ENCODE measurements at places on chromosomes 11 and 22.
A peak's percentile ranks its signal among the peaks of the same experiment; 100 is the strongest.

DNA sequence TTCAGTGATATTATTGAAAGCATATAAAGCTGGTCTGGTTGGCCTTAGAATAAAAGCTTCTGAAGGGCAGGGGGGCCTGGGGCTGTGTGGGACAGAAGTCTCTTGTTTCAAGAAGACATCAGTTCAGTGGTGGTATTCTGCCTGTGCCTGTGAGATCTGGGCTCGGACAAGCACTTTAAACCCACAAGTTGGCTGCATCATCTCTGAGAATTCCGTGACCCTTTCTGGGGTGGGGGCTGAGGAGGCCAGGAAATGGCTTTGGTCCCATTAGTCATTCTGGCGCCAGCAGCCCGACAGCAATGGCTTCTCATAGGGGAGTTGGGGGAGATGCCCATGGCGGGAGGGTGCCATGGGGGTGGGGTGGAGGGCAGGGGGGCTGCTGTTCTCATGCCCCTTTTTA is 104.1 kb downstream of the PKNOX2 start:
- H3K27me3 ChIP-seq: peaks cover 58% of the 10 kb centered on the region
- no peak overlapping the region for H3K4me3 ChIP-seq
- H3K4me1 ChIP-seq: no peaks in the 10 kb centered on the region
- H3K27ac ChIP-seq: no peak overlapping the region
- DNase-seq: no peak

DNA sequence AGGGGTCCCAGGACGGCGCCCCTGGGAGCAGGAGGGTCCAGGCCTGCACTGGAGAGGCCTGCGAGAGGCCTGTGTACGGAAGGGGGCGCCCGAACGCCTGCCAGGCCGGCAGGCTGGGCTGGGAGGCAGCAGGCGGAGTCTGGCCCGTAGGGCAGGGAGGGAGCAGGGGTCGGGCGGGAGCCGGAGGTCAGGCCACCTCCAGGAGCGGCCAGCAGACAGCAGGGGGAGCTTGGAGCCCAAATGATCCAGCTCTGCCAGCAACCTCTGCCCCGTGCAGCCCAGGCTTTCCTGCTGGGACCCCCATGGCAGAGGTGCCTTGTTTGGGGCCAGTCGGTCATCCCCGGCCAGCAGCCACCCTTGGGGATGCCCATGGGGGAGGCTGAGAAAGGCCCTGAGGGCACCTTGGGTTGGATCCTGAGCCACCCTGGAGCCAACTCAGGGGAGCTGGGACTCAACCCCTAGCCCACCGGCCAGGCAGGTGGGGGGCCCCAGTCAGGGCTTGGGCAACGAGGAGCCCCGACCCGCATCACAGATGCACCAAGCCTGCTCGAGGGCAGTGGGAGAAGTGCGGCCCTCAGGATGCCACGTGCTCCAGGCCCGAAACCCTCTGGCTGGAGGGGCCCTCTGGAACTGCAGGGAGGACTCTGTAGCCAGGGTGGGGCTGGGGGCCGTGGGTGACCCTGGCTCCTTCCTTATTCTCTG is 9.6 kb upstream of the SYT8 start:
- no peaks in the 10 kb centered on the region for H3K4me1 ChIP-seq
- DNase-seq: no peak
- no peak overlapping the region for H3K4me3 ChIP-seq
- H3K27me3 ChIP-seq: peaks cover 28% of the 10 kb centered on the region
- H3K36me3 ChIP-seq: no peaks in the 10 kb centered on the region

GRCh38 chr11:47510209-47510608 is 42.7 kb downstream of the CELF1 start:
- H3K4me1 ChIP-seq: peaks cover 77% of the 10 kb centered on the region
- no peaks in the 10 kb centered on the region for H3K27me3 ChIP-seq
- H3K4me3 ChIP-seq: no peak overlapping the region
- H3K36me3 ChIP-seq: peaks cover 26% of the 10 kb centered on the region
- no peak overlapping the region for H3K27ac ChIP-seq

DNA sequence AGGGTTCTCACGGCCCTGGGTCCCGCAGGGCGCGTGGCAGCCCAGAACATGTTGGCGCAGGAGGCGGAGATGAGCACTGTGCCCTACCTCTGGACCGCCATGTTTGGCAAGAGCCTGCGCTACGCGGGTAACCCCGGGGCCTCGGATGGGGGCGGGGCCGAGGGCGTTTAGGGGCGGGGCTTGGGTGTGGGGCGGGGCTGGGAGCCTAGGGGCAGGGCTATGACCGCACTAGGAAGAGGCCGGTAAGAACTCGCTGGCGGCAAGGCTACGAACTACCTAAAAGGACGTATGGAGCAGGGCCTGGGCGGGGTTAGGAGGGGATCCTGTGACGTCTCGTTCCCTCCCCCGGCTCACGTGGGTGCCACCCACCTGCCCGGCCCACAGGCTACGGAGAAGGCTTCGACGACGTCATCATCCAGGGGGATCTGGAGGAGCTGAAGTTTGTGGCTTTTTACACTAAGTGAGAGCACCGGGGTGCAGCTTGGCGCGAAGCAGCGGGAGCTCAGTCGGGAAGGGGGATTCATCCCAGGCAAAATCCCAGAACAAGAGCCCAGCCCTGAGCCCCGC is 2.8 kb upstream of the LZTR1 start:
- peaks cover 37% of the 10 kb centered on the region for H3K4me1 ChIP-seq
- peak overlapping the region; percentile 24 for H3K27ac ChIP-seq
- H3K27me3 ChIP-seq: peaks cover 14% of the 10 kb centered on the region
- peak; percentile 80 for DNase-seq

DNA sequence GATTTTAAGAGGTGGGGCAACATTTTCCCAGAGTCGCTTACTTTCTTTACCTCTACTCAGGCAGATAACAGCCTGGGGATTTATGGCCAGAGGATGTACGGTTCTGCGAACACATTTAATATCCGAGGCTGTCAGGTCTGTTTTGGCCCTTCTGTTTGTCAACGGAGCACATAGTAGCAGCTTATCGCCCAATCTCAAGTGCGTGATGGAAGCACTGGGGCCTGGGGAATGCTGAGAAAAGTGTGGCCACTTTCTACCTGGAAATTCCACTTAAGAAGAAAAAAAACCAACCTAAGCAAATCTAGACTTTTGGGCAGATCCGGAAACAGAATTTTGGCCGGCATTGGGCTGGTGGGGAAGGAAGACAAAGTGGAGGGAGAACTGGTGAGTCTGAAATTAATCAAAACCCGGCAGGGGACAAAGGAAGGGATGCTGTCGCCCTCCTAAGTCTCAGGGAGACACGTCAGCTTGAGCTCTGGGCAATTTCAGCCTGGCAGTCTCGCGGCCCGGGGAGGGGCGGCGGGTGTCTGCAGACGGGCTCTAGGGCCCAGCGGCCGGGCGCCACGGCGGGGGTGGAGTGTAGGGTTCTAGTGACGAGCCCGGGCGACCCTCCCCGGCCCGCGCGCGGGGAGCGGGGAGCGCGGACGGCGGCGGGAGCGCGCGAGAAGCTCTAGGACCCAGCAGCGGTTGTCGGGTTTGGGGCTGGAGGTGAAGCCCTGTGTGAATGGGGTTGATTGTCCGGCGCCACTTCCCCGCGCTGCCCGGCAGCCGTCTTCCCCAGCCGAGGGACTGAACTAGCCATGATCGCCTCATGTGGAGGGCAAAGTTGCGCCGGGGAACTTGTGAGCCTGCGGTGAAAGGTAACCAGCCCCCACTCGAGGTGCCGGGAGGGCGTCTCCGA is at the start of gene AMOTL1:
TSS of gene AMOTL1 (plus strand) at position 656 of the 901 bp plus-strand sequence. CDS start at position 812, 156 bp downstream.
- peak within 1 kb of the TSS; percentile 63 for H3K27ac ChIP-seq
- DNase-seq: peak; percentile 65
- no peaks in the 10 kb centered on the region for H3K36me3 ChIP-seq
- H3K4me3 ChIP-seq: peak within 1 kb of the TSS; percentile 78
- peaks cover 21% of the 10 kb centered on the region for H3K27me3 ChIP-seq
- H3K4me1 ChIP-seq: peaks cover 19% of the 10 kb centered on the region

GRCh38 chr11:129815596-129816461 is at the start of gene TMEM45B:
TSS of gene TMEM45B (plus strand) at chr11:129815848. CDS start at chr11:129852483, 36,635 bp downstream.
- H3K4me1 ChIP-seq: peaks cover 56% of the 10 kb centered on the region
- peak within 1 kb of the TSS; percentile 95 for H3K27ac ChIP-seq
- H3K4me3 ChIP-seq: peak within 1 kb of the TSS; percentile 81

DNA sequence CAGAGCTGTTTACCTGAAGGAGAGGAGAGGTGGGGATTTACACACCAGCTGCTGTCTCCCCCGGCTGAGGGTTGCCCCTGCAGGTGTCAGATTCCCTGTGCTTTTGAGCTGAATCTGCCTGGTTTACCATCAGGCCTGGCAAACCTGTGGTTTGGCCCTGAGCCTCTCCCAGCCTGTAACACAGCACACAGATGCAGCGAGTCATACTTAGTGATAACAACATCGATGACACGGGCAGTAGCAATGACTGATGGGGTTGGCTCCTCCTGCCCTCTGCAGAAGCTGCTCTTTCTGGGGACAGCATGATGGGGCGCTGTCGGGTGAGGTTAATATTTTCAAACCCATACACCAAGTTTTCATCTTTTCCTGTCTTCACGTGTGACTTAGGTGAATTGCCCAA is 380.0 kb upstream of the B3GAT1 start:
- no peaks in the 10 kb centered on the region for H3K4me1 ChIP-seq
- no peak for DNase-seq
- H3K36me3 ChIP-seq: no peaks in the 10 kb centered on the region
- no peak overlapping the region for H3K4me3 ChIP-seq
- H3K27ac ChIP-seq: no peak overlapping the region
- H3K27me3 ChIP-seq: peaks cover 4% of the 10 kb centered on the region

DNA sequence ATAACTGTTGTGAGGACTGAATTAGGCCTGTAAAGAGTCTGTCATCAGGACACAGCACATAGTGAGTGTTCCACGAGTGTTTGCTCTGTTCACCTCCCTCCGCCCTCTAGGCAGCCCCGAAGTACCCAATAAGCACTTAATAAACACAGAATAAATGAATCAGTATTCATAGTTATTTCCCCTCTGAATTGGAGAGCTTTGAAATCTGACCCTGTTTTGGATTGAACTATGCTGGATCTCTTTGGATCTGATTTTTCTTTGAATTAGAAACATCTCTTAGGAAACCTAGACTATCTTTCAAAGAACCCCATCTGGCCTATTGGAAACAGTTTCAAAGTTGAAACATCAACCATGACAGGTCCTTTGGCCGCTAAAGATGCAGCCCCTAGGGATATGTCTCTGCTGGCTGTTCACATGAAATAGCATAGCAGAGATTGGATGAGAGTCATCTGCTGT is 615.5 kb downstream of the NTM start:
- no peak overlapping the region for H3K27ac ChIP-seq
- no peaks in the 10 kb centered on the region for H3K27me3 ChIP-seq
- no peak overlapping the region for H3K4me3 ChIP-seq
- H3K36me3 ChIP-seq: no peaks in the 10 kb centered on the region
- no peaks in the 10 kb centered on the region for H3K4me1 ChIP-seq

DNA sequence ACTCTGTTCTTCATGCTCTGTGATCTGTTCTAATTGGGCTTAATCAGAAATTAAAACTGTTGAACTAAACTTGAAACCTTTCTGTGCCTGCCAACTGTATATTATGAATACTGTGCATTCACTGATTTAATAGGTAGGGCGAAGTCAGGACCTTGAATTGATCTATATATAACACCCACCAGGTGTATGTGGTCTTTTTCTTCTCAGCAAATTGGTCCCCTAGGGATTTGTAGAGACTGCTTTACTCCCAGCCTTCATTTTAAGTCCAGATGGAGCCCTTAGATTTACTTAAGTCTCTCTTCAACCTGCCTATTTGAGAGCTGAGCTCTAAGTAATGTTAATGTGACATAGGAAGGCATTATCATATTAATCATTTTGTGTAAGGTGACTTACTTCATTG is 257.5 kb downstream of the TMEM135 start:
- no peaks in the 10 kb centered on the region for H3K27me3 ChIP-seq
- H3K27ac ChIP-seq: no peak overlapping the region

- peak; percentile 7 for DNase-seq
- H3K27ac ChIP-seq: no peak overlapping the region
- no peaks in the 10 kb centered on the region for H3K4me1 ChIP-seq
- H3K36me3 ChIP-seq: no peaks in the 10 kb centered on the region
- no peak overlapping the region for H3K4me3 ChIP-seq
- H3K27me3 ChIP-seq: no peaks in the 10 kb centered on the region
These were observed 593.2 kb downstream of the BRD1 start for GRCh38 chr22:49234459-49234858.

DNA sequence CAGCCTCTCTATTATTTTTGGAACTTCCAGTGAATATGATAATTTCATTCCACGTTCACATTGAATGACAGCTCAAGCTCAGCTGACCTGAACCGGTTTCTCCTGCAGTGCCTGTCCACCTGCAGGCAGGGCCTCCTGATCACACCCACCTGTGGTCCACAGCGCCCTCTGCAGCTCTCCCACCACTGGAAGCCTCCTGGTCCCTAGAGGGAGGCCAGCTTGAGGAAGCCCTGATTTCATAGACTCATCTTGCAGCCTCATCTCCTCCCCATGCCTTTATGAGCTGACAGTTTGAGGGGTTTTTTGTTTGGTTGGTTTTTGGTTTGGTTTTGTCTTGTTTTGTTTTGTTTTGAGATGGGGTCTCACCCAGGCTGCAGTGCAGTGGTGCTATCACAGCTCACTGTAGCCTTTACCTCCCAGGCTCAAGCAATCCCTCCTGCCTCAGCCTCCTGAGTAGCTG is 29.9 kb upstream of the MALAT1 start:
- H3K4me1 ChIP-seq: peaks cover 24% of the 10 kb centered on the region
- DNase-seq: peak; percentile 83
- H3K27me3 ChIP-seq: peaks cover 10% of the 10 kb centered on the region
- no peak overlapping the region for H3K4me3 ChIP-seq
- no peak overlapping the region for H3K27ac ChIP-seq
- no peaks in the 10 kb centered on the region for H3K36me3 ChIP-seq

- peaks cover 56% of the 10 kb centered on the region for H3K4me1 ChIP-seq
- no peak overlapping the region for H3K27ac ChIP-seq
- no peak overlapping the region for H3K4me3 ChIP-seq
- H3K27me3 ChIP-seq: peaks cover 8% of the 10 kb centered on the region
These were observed 86.4 kb upstream of the PICALM start for GRCh38 chr11:86155200-86155844.

GRCh38 chr11:33935005-33935404 is 43.1 kb upstream of the LMO2 start:
- H3K36me3 ChIP-seq: no peaks in the 10 kb centered on the region
- H3K27me3 ChIP-seq: peaks cover 23% of the 10 kb centered on the region
- DNase-seq: no peak

DNA sequence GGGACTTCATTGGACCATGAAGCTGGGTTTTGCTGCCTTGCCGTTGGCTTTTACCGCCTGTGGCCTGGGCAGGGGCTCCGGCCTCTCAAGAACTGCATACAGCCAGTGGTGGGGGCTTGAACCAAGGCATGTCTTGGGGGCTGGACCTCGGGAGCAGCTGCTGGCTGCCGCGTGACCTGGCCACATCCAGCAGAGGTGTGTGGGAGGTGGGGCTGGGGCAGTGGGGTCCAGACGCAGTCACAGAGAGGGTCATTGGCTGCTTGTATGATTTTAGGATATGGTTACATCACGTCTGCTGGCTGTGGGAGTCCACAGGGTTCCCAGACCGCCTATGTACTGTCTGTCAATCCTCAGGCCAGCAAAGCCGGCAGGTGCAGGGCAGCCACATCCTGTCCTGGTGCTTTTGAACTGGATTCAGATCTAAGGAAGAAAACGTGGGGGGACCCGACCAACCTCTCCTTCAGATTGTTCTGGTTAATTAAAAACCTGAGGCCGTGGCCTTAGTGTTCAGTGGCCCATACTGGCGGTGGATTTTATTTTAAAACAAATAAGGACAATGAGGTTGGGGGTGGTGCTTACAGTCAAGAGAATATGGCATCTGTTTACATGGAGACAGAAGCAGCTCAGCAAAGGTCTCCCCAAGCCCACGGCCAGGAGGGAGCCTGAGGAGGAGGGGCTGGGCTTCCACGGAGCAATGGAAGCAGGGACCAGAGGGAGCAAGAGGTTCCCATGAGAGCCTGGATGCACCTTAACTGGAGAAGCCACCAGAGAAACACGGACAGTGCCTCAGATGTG is 426.0 kb downstream of the TBC1D22A start:
- H3K27ac ChIP-seq: no peak overlapping the region
- H3K36me3 ChIP-seq: no peaks in the 10 kb centered on the region
- peaks cover 4% of the 10 kb centered on the region for H3K27me3 ChIP-seq
- no peaks in the 10 kb centered on the region for H3K4me1 ChIP-seq
